Cardiac septum (tissue), 1 donor: ENCODE measurements at places on chromosomes 13 and 19.

DNA sequence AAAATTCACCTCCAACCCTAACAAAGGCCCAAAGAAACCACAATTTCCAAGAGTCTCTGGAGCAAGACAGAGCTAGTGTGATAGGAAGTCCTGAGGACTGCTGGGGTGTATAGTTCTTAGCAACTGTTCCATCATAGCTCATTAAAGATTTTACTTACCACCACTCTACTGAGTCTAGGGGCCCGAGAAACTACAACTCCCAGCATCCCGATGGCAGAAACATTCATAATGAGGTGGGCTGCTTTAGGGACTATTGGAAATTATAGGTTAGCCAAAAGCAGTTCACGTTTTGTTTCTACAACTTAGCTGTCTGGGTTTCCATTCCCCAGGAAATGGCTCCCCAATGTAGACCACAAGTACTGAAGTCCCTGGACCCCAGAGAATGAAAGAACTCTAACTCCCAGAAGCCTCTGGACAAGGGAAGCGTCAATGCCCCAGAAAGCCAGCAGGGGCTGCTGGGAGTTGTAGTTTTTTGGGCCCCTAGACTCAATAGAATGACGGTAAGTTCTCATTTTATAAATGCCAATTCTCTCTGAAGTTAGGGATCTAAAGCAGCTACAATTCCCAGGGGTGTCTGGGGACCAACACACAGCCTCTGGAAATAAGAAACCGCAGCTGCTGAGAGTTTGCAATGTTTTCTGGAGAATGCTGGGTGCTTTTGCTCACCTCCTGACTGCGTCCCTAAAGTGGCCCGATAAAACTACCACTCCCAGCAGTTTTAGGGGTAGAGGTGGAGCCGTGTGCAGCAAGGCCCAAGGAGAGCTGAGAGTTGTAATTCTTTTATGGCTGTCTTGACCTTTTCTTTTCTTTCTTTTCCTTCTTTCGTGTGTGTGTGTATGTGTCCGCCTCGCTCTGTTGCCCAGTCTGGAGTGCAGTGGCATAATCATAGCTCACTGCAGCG lies 11.1 kb downstream of the FTL start:
- no peak for DNase-seq

- no peak for DNase-seq
These were observed 38.3 kb upstream of the KCTD4 start for GRCh38 chr13:45238945-45239795.

- peak; percentile 94 for DNase-seq
These were observed at the start of gene EEF2 for GRCh38 chr19:3984908-3985642. EEF2 (minus strand) TSS chr19:3985463; CDS start chr19:3985380, 83 bp downstream.

DNA sequence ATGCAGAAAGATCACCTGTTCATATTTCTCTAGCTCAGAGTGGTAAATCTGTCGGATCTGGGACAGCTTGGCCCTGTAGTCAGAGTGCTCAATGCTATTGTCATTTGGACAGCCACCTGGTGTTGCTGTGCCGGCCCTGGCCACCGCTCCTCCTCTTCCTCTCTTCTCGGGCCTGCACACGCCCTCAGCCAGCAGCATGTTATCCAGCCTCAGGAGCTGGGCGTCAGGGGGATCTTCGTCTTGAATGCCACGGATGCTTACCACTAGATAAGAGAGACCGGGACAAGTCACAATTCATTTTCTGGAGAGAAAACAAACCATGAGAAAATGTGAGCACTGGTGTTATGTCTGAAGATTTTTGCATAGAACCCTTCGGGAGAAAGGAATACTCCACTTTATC lies 32.5 kb downstream of the CILP2 start:
- no peak for DNase-seq

DNA sequence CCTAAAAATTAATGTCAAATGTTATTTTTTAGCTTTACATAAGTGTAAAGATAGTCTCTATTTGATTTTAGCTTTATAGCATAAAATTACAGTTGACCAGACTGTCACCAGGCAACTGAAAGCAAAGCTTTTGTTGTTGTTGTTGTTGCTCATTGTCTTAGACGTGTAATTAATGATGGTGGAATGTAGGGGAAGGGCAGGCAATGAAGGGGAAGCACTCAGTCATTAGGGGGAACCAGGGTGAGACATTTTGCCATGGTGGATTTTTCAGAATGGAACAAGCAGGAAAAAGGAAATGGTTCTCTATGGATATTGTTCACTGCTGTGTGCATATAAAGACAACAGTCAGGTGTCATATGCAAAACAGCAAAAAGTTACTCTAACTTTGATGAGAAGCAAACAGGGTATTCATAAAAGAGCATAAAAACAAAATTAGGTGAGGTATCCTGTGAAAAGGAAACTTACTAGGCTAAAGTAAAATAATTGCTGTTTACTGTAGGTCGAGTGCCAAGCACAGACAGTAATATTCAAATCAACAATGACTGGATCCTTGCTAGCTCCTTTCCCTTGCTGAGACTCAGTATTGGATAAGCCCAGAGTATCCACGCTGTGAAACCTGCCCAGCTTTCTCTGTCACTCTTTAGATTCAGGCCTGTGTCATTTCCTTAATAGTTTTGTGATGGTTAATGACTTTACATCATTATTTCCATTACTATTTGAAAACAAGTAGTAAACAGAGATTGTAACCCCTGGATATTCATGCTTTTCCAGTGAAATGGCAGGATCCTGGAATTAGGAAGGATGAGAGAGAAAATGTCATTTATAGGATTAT lies 110.5 kb downstream of the LRCH1 start:
- DNase-seq: no peak

DNA sequence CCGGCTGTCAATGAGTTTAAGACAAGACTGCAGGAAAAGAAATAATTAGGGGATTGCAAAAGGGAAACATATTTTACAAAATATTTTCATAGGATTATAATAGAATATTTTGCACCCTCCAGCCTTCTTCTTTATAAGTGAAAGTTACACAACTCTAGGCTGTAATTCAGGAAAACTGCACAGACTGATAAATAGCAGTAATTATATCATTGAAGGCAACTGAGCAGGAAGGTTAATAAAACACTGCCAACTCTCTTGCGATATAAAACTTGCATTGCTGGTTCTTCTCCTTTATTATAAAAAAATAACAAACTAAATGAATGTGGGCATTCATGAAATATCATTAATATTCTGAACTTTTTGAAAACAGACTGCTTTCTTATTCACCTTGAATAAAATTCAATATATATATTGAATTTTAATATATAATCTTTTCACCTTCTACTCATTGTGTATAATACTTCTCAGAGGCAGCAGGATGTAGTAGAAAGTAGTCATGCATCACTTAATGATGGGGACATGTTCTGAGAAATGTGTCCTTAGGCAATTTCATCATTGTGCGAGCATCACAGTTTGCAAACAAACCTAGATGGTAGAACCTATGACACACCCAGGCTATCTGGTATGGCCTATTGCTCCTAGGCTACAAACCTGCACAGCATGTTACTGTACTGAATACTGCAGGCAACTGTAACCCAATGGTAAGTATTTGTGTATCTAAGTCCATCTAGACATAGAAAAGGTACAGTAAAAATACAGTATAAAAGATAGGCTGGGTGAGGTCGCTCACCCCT lies 24.9 kb upstream of the STARD13 start:
- no peak for DNase-seq

GRCh38 chr13:96218475-96218874 lies 128.6 kb downstream of the HS6ST3 start:
- no peak for DNase-seq

DNA sequence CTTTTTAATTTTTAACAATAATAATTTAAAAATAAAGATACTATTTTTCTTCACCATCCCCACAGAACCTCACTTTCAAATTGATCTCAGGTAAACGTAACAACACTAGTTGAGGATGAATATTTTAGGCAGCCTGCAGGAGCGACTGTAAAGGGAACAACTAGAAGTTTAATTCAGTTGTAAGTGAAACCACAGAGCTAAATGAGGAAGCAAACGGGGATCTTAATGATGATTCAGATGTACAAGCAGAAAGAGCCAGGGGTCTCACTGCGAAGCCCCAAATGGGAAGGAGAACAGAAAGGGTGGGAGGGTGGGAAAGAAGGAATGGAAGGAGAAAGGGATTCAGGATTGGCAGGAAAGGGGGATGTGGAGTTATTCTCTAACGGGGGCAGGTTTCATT lies 54.6 kb upstream of the RAP2A start:
- no peak for DNase-seq

- no peak for DNase-seq
These were observed 792.6 kb upstream of the SLITRK6 start for GRCh38 chr13:86591862-86592261.

GRCh38 chr19:48842789-48843162 lies 6.5 kb upstream of the HSD17B14 start:
- no peak for DNase-seq

- DNase-seq: no peak
These were observed 232.9 kb downstream of the FOXO1 start for GRCh38 chr13:40433577-40433976.

DNA sequence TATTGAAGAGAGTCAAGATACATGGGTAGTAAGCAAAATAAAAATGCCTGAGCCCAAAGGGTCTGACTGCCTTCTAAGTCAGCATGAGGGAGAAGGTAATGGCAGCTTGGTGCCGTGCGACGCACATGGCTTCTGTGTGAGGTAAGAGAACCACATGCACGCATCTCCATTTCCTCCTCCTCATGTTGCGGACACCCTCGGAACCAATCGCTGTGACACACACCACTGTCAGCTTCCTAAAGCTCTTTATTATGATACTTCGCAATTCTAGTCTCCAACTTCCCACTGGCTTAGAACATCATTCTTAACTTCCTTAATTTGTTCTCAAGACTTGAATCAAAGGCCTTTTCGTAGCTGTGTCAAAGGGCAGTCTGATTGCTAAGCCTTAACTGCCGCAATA lies 170.1 kb downstream of the OXGR1 start:
- DNase-seq: no peak

DNA sequence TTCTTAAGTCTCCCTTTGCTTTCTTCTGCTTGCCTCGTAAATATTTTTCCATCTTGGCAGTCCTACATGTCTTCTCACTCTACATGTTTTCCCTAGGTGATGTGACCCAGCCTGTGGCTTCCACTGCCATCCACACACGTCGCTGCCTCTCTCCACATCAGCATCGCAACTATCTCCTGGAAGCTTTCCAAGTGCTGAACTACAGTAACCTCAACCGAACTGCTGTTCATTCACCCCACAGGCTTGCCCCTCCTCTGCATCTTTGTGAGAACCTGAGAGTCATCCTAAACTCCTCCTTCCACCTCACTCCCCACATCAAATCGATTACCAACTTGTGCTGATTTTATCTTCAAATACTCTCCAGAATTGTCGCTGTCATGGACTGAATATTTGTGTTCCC lies 41.2 kb upstream of the USPL1 start:
- DNase-seq: no peak

DNA sequence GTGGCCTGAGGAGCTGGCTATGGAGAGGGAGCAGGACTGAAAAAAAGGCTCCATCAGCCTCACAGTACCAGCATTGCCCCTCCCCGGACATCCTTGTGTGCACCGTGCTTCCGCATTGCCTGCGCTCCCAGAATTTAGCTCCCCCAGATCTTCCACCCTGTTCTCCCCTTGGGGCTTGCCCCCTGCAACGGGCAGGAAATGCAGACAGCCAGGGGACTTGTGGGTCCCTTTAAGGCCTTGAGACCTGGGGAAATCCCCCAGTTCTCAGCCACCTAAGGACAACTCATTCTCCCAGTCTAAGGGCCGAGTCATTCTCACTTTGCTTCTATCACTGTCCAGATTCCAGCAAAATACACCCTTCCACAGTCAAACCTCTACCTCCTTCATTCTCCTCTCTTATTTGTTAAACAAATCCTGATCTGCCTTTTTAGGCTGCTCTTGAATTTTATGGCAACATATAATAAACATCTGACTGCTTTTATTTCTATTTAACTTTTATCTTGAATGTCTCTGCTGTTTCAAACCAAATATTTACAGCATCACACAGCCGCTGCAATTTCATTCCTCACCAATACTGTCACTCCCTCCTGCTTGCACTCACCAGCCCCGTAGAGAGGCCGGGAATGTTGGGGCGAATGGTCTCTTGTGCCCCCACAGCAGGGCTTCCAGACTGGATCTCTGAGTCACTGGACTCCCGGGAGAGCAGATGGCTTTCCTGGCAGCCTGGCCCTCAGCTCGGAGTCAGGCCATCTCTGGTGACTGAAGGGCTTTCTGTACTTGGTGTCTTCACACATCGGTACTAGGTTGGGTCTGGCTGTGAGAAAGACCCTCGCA lies 221.9 kb downstream of the TSHZ3 start:
- DNase-seq: peak; percentile 67

DNA sequence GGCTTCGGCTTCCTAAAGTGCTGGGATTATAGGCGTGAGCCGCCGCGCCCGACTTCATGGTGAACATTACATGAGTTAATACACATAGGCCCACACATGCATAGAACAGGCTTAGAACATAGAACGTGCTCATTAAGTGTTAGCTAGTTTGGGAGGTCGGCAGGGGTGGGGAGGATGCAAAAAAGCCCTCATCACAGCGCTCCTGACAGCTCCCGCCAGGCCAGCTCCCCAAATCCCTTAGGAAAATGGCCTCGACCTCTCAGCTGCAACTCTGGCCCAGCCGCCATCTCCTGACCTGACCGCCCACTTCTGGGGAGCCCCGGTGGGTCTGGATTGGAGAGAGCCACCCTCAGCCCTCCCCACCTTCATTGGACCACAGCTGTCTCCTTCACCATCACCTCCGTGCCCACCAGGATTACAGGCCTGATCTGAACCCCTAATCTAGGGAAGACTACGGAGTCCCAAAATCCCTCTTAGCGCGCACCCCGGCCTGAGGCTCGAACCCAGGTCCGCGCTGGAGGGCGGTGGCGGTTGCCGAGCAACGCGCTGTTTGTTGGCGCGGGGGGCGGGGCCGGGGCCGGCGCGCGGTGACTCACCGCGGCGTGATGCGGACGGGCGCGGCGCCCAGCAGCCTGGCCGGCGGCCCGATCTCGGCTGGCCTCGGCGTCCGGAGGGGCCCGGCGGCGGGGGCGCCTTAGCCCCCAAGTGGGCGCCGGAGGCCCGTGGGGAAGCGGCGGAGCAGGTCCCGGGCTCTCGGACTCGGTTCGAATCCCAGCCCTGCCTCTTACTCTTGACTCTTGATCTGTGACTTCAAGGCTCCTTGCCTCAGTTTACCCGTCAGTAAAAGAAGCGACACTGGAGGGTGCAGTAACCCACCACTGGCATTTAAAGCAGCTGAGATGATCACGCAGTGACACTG lies 26.7 kb upstream of the NANOS3 start:
- DNase-seq: peak; percentile 93

DNA sequence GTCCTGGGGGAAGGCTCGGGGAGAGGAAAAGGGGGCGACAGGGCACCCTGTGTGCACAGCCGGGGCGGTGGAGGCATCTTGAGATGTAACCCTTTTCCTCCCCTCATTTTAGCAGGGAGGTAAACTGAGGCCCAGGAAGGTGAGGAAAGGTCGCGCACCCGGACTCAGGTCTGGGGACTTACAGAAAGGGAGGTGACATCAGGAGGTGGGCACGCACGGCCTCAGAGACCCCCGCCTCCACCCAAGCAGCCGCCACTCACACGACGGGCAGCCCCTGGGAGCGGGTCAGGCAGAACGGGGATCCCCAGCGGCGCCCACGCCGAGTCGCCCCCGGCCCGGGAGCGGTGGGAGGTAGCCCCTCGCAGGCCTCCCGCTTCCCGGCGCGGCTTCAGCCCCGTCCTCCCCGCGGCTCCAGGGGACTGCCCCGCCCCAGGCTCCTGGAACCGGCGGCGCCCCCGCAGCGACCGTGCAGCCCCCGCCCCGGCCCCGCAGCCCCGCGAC lies 477 bp downstream of the PIP5K1C start:
- DNase-seq: no peak

GRCh38 chr13:84417416-84417815 lies 535.1 kb upstream of the SLITRK1 start:
- DNase-seq: no peak

- no peak for DNase-seq
These were observed 94.7 kb upstream of the RAP2A start for GRCh38 chr13:97339019-97339987.

GRCh38 chr19:52670046-52670445 lies 31.9 kb upstream of the ZNF83 start:
- DNase-seq: no peak
